HS-5 (cell line): ENCODE measurements at places on chromosomes 3 and 15.

DNA sequence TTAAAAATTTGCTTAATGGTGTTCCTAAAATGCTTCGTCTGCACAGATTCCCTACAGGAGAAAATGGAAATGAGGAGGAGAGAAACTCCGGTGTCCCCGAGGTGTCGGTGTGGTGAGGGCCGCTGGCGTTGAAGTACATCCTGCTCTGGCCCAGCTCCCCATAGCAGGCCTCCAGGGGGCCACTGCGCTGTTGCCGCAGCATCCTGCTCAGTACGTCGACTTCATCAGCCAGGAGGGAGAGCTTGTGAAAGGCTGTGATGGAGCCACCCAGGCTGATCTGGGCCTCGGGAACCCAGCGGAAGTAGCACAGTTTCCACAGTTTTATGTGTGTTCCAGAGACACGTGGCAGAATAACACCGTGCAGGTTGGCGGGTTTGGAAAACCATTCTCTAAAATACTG lies 37.8 kb downstream of the FAN1 start:
- no peak for DNase-seq

DNA sequence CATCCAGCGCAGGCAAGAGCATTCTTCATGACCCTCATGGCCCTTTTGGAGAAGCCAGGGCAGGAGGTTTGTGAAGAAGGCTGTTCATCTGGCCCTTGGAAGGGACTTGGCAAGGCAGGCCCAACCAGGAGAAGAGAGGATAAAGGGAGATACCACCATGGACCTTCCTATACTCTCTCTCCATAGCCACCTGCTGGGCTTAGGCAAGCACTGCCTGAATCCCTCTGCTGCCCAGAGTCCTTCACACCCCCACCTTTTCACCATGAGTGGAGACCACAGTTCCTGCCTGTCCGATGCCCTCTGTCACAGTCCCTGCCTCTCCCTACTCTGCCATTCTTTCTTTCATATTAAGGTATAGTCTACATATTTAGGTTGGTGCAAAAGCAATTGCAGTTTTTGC lies 10.6 kb upstream of the SFMBT1 start:
- no peak for DNase-seq

DNA sequence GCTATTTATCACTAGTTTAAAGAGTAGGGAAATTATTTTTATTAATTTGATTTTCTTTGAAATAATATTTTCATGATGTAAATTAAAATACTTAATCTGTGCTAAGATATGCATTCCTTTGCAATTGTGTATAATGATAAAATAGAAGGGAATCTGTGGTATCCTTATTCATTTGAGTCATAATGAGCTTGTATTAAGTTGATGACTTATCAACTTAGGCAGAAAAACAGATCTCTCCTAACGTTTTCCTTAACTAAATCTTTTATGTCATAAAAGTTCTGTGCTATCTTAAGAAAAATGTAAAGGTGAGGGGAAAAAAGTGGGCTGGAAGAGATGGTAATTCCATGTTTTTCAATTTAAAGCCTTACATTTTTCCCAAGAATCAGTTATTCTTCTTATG lies 1.9 kb downstream of the FGF7 start:
- DNase-seq: no peak

DNA sequence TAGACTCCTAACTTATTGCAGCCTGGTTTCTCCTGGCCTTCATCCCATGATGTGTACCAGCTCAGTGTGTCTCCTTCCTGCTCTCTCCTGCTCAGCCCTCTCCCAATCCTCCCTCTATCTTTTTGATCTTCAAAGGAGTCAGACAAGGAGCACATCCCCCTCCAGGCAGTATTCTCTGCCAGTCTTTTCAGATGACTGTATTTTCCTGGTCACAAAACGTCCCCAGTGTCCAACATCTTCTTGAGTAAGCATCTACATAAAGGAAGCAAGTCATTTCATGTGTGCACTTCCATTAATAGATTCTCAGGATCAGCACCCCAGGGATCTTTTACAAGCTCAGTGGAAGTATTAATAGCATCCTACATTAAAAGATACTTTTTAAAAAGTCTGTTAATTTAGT lies 148.9 kb upstream of the THBS1 start:
- DNase-seq: no peak

GRCh38 chr15:50783411-50783810 lies 17.9 kb upstream of the SPPL2A start:
- no peak for DNase-seq

GRCh38 chr3:51982352-51982837 lies 940 bp upstream of the ACY1 start:
- DNase-seq: no peak

DNA sequence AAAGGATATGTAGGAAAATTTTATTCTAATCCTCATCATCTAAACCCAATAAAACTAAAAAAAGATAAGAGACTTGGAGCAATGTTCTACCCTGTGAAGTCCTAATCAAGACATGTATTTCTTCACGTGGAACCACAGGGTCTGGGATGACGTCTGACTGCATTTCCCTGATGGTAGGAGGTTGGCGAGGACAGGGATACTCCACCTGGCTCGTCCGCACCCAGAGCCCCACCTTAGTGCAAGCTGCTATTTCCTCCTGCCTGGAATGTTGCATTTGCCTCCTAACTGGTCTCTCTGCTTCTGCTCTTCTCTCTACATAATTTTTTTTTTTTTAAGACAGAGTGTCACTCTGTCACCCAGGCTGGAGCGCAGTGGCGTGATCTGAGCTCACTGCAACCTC lies 57.7 kb upstream of the RASGRP1 start:
- DNase-seq: no peak

GRCh38 chr3:11465744-11466616 lies 177.7 kb downstream of the VGLL4 start:
- no peak for DNase-seq

GRCh38 chr3:24004171-24004938 lies 59.3 kb downstream of the NR1D2 start:
- no peak for DNase-seq

DNA sequence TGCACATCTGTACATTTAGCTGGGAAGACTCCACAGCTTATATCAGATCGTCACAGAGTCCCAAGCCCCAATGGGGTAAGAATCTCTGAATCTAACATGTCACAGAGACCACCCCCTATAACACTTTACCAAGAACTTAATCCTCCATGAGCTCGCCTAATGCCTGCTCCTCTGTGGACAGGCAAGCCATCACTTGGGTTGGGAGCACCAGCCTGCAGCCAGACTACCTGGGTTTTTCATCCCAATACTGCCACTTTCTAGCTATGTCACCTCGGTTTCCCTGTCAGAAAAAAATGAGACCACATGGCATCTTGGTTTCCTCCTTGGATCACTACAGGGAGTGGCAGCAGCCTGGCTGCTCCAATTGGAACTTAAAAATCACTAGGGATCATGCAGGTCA lies 277.9 kb upstream of the TLE3 start:
- DNase-seq: no peak

DNA sequence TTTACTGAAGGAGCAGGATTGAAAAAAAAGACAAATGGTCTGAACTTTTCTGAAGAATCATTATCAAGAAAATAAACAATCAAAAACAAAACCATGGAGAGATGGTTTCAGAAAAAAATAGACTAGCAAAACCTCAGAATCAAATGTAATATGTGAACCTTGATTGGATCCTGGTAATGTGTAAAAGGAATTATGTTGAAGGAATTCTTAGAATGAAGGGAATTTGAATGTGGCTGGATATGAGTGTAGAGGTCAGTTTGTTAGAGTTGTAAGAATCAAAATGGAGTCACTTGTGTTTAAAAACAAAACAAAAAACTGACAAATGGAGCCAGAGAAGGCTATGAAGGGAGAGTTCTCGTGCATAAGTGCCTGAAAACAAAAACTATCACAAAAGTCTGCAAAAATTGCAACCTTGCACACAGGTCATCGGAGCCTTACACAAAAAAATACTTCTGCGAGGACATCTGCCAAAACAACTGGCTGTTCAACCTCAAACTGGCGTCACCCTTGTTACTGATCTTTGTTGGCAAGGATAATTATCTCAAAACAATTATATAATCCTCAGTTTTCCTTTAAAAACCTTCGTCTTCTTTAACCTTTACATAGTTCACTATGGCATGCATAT lies 19.1 kb upstream of the ATP13A3 start:
- DNase-seq: no peak

DNA sequence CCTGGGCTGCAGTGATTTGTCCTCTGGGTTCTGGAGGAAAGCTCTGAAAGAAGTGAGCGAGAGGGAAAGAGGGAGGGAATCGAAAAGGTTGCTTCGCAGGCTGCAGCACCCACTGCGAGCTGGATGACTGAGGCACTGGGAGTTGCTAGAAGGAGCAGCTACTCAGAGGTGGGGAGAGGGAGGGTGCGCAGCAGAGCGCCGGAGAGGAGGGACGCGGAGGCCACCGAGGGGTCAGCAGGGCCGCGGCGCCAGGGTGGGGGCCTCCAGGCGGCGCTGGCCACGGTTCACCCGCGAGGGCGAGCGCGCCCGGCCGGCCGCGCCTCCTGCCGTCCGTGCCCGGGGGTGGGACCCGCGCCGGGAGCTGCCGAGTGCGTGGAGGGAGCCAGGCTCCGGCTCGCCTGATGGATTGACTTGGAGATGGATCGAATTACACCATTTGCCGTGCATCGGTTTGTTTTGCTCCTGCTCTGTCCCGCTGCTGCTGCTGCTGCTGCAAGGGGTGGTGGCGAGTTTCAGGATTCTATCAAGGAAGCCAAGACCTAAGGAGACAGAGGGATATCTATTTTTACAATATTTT lies at the start of gene SEMA6D:
Gene SEMA6D (plus strand): TSS at position 470 of the 577 bp plus-strand sequence. CDS start 42,294 bp downstream, outside the sequence.
- peak; percentile 29 for DNase-seq

DNA sequence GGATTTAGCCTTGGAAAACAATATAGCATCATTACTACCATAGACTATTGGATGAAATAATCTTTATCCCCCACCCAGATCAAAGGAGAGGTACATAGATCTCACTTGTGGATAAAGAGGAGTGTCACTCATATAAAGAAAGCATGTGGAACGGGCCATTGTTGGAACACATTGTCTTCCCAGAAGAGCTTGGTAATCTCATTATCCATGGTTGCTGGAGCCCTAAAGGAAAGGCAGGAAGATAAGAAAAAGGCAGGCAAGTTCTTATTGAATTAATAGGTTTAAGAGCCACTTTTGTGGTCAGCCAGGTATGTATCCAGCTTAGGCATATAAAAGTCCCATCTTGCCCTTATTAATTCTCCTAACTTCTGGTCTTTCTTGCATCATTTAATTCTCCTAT lies 659.1 kb downstream of the GRM7 start:
- DNase-seq: no peak

GRCh38 chr3:143608966-143609365 lies 239.3 kb downstream of the SLC9A9 start:
- DNase-seq: no peak

DNA sequence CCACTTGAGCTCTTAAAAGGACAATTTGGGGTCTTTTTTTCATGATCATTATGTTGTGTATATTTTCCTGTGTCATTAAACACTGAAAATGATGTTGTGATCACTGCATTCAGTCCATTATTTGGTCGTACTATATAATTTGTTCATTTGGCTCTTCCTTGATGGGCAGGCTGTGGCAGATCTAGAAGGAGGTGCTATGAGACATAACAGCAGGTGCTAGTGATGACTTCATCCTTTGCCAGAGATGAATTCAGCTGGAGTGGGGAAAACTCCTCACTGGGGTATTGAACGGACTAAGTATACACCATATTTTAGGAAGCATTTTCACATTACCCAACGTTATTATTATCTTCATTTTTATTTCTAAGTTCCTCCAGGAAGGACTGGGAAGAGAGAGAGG lies 12.0 kb downstream of the CMTM7 start:
- DNase-seq: no peak
